ENCODE measurements at places on chromosomes 7 and 10. TPM values are rescaled to one million over a fixed set of nuclear protein-coding genes. Genes with fewer than 3 reads are reported as not detected.

The ZNF777 gene
- 13.6 TPM for total RNA-seq

The AKR1B15 gene
- total RNA-seq = not detected

The SLC18A3 gene
- total RNA-seq = 0.09 TPM

The SEMA3C gene
- 2.1 TPM for total RNA-seq

The C10orf105 gene
- total RNA-seq = 0.48 TPM

The IFIT2 gene
- total RNA-seq = 0.07 TPM

The MMD2 gene
- total RNA-seq = not detected

The PON1 gene
- total RNA-seq = 0.26 TPM

The FFAR4 gene
- 0.07 TPM for total RNA-seq

DNA sequence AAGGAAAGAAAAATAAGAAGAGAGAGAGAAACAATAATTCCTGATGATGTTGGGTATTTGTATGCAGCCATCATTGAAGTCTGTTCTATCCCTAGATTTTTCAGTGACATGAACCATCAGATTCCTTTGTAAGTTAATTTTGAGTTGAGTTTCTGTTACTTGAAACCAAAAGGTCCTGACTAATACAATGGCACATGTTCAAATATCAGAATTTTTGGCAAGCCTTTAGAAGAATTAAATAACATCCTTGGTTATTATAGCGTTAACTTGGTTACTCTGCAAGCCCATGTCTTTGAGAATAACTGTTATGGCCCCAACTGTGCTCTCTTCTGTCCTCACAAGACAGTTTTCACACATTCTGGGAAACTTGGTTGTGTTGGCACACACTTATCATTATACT, 66.5 kb downstream of the SYPL1 start:
- DNase-seq = no peak
- no peak overlapping the region for H3K27ac ChIP-seq
- no peaks in the 10 kb centered on the region for H3K27me3 ChIP-seq
- H3K4me3 ChIP-seq = no peak overlapping the region
- H3K36me3 ChIP-seq = no peaks in the 10 kb centered on the region

DNA sequence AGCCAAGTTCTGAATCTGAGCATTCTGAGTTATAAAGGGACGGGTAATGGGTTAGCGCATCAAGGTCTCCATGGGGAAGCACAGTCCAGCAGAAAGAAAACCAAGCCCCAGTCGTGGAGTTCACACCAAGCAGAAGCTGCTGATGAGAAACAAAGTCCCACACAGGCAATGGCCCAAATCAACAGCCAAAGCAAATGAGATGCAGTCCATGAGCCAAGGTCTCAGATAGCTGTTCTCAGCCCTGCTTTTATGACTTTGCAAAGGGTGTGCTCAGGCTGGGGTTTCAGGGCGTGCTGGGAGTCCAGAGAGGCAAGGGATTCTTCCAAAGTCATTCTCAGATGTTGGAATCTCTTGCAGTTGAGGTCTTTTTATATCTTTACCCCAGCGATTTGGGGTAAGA, 32.0 kb downstream of the THNSL1 start:
- no peak overlapping the region for H3K4me3 ChIP-seq
- no peaks in the 10 kb centered on the region for H3K27me3 ChIP-seq
- no peaks in the 10 kb centered on the region for H3K4me1 ChIP-seq
- no peaks in the 10 kb centered on the region for H3K36me3 ChIP-seq
- no peak overlapping the region for H3K27ac ChIP-seq

DNA sequence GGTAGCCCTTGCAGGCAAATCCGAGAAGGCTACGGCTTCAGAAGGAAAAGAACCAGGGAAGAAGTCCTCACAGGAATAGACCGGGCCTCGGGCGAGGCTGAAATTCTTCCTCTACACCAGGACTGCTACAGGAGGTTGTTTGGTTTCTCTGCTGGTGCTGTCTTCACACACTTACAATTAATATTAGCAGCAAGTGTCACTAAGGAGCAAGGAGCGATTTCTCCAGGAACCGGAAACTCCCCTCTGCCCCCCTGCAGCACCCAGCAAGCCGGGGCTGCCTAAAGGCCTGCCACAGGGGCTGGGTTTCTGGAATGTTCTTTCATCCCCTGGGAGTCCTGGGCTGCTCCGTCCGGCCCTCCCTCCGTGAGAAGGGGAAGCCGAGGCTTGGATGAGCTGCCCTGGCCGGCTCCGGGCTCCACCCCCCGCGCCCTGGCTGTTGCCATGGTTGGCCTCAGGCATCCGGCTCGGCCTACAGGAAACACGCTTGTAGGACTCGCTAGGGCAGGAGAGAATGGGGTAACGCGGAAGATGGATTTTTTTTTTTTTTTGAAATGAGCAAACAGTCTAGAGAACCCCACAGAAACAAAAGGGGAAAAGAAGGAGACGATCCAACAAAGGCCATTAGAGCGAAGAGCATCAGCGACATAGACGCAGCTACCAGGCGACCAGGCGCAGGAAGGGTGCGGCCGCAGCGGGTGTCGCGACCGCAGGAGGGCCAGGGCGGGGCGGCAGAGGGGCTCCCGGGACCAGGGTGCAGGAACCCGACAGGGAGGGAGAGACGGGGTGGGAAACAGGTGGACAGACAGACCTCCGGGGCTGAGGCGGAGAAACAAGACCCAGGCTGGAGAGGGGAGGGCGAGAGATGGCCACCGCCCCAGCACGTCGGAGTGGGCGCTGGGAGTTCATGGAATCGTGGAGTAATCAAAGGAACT, 33.0 kb downstream of the EN2 start:
- peaks cover 81% of the 10 kb centered on the region for H3K27me3 ChIP-seq
- H3K27ac ChIP-seq = peak overlapping the region; percentile 36
- H3K4me1 ChIP-seq = peaks cover 41% of the 10 kb centered on the region
- no peaks in the 10 kb centered on the region for H3K36me3 ChIP-seq

GRCh38 chr10:32961343-32961894, 3.4 kb upstream of the ITGB1 start:
- H3K36me3 ChIP-seq = no peaks in the 10 kb centered on the region
- H3K4me1 ChIP-seq = peaks cover 56% of the 10 kb centered on the region
- peak overlapping the region; percentile 96 for H3K27ac ChIP-seq

DNA sequence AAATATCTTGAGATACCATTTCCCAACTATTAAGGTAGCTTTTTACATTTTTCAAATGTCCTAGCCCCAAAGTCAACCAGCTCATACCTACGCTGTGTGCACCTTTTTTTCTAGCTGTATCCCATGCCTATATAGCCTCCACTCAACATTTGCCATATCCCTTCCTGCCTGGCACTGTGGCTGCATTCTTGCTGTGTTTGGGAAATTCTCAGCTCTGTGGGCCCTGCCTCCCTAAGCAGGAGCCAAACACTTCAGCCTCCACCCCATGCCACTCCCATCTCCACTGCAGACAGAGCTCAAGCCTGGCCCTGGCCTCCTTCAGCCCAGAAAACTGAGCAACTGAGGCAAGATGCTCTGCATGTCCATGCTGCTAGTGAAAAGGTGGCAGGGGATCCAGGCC, 141.3 kb downstream of the RAB11FIP2 start:
- no peak for DNase-seq
- H3K4me1 ChIP-seq = peaks cover 4% of the 10 kb centered on the region
- no peak overlapping the region for H3K27ac ChIP-seq
- no peak overlapping the region for H3K4me3 ChIP-seq

GRCh38 chr10:120460186-120460585, 3.2 kb downstream of the PLPP4 start:
- H3K27me3 ChIP-seq = peaks cover 59% of the 10 kb centered on the region
- peaks cover 12% of the 10 kb centered on the region for H3K4me1 ChIP-seq
- H3K4me3 ChIP-seq = no peak overlapping the region
- no peak for DNase-seq
- no peaks in the 10 kb centered on the region for H3K36me3 ChIP-seq

GRCh38 chr10:116925056-116925455, 75.8 kb downstream of the ENO4 start:
- peak overlapping the region; percentile 34 for H3K27ac ChIP-seq
- peaks cover 9% of the 10 kb centered on the region for H3K36me3 ChIP-seq
- H3K4me1 ChIP-seq = peaks cover 21% of the 10 kb centered on the region
- no peaks in the 10 kb centered on the region for H3K27me3 ChIP-seq
- DNase-seq = no peak
- no peak overlapping the region for H3K4me3 ChIP-seq

GRCh38 chr7:120873401-120873800, 15.5 kb upstream of the TSPAN12 start:
- H3K27ac ChIP-seq = no peak overlapping the region
- DNase-seq = no peak
- no peak overlapping the region for H3K4me3 ChIP-seq
- peaks cover 24% of the 10 kb centered on the region for H3K4me1 ChIP-seq

GRCh38 chr7:43677864-43678263, 51.5 kb downstream of the COA1 start:
- no peak overlapping the region for H3K27ac ChIP-seq
- peaks cover 14% of the 10 kb centered on the region for H3K36me3 ChIP-seq
- H3K4me3 ChIP-seq = no peak overlapping the region
- no peaks in the 10 kb centered on the region for H3K27me3 ChIP-seq
- DNase-seq = no peak

DNA sequence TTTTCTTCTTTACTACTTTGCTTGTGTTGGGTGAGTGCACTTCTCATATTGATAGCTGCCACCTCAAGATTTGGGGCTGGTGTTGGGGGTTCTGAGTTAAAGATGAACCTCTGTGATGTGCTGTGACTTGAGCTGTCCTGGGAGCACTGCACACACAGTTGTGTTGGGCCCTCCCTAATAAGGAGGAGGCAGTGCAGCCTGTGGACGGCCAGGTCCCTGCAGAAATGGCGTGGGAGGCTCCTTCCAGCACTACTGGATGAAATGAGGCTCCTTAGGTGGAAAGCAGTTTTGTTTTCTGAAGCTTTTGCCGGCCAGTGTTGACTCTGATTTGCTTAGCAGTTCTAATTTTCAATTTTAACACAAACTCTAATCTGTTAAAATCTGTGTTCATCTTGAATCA, 44.0 kb downstream of the WDR37 start:
- H3K36me3 ChIP-seq = peaks cover 35% of the 10 kb centered on the region
- H3K27ac ChIP-seq = no peak overlapping the region
- DNase-seq = no peak
- peaks cover 12% of the 10 kb centered on the region for H3K4me1 ChIP-seq

DNA sequence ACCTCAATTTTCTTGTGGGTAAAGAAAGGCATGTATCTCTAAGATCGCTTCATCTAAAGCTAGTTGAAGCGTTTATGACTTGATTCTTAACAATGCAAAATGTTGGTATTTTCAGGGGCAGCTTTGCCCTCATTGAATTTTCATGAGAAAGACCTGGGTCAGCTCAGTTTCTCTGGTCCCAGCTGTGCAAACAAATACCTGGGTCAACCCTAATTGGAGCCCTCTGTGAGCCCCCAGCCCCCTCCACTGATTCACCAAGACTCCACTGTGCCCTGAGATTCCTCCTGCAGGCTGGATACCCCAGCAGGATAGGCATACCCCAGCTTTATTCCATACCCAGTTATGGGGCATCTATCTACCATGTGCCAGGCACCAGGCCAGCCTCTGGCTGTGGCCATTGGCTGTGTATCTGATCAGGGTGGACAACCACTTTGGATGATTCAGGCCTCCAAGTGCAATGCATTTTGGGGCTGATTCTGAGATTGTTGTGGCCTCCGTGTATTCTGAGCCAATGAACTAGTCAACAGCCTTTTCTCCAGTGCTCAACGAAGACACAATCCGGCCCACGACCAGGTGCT, 201.9 kb downstream of the MYOF start:
- peaks cover 60% of the 10 kb centered on the region for H3K4me1 ChIP-seq
- peak; percentile 45 for DNase-seq
- peaks cover 25% of the 10 kb centered on the region for H3K36me3 ChIP-seq
- peak overlapping the region; percentile 42 for H3K4me3 ChIP-seq
- peak overlapping the region; percentile 100 for H3K27ac ChIP-seq
- peaks cover 46% of the 10 kb centered on the region for H3K27me3 ChIP-seq

DNA sequence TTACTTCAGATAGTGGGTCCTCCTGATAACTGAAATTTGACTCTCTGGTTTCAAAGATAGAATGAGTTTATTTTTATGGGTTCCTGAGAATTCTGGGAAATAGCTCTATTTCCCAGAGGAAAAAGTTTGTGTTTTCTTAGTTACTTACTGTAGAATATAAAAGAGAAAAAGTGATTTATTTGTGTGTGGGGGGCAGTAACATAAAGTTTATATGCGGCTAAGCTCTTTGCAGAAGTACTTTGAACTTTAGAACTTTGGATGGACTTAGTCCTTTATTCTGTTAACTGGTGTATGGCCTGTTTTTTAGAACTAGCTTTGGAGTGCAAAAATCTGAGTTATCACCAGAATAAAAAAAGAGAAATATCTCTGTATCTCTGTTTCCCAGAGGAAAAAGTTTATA, 157.1 kb downstream of the BBS9 start:
- H3K4me1 ChIP-seq = peaks cover 4% of the 10 kb centered on the region
- H3K4me3 ChIP-seq = no peak overlapping the region
- peaks cover 29% of the 10 kb centered on the region for H3K36me3 ChIP-seq
- no peak for DNase-seq
- peaks cover 3% of the 10 kb centered on the region for H3K27me3 ChIP-seq

Measured in WTC11 (cell line).